Muscle of arm (tissue), 14 donors: ENCODE measurements at places on chromosomes 12 and 14. TPM values are rescaled to one million over a fixed set of nuclear protein-coding genes. Genes with fewer than 3 reads are reported as not detected.

Gene RILPL1
- polyA plus RNA-seq: 39.3 TPM

Gene TIGAR
- not detected for polyA plus RNA-seq

Gene FKBP11
- polyA plus RNA-seq: 17.5 TPM

Gene MYH7
- 696 TPM for polyA plus RNA-seq

Gene PLA2G1B
- polyA plus RNA-seq: not detected

Gene NTF3
- 3.4 TPM for polyA plus RNA-seq

Gene TMTC1
- polyA plus RNA-seq: 33.9 TPM

Gene TSPAN19
- polyA plus RNA-seq: not detected

Gene SLC8A3
- polyA plus RNA-seq: 10.5 TPM

Gene SYNE2
- 66.1 TPM for polyA plus RNA-seq

Gene LPAR5
- 1.3 TPM for polyA plus RNA-seq

Gene ERGIC2
- polyA plus RNA-seq: 100 TPM

Gene ETFRF1
- 32.5 TPM for polyA plus RNA-seq

Gene ARMH4
- 11.1 TPM for polyA plus RNA-seq

Gene CCDC197
- not detected for polyA plus RNA-seq

Gene MRPL52
- polyA plus RNA-seq: 71.0 TPM

Gene NINJ2
- 3.4 TPM for polyA plus RNA-seq

Gene TAS2R30
- not detected for polyA plus RNA-seq

Gene ASB2
- not detected for polyA plus RNA-seq

Gene SLC25A21
- 1.3 TPM for polyA plus RNA-seq

Gene PKP2
- 12.2 TPM for polyA plus RNA-seq

Gene LRTM2
- 0.65 TPM for polyA plus RNA-seq

Gene RPAP3
- polyA plus RNA-seq: 30.7 TPM

Gene SIX4
- polyA plus RNA-seq: 21.3 TPM

Gene FOXA1
- polyA plus RNA-seq: 0.45 TPM

Gene CRACR2A
- 2.2 TPM for polyA plus RNA-seq

Gene OAS2
- polyA plus RNA-seq: 2.8 TPM

Gene OR4N2
- not detected for polyA plus RNA-seq
